ENCODE measurements at places on chromosomes 1 and 21. TPM values are rescaled to one million over a fixed set of nuclear protein-coding genes. Genes with fewer than 3 reads are reported as not detected.

- no peak for DNase-seq
These were observed 72.6 kb upstream of the USP24 start for GRCh38 chr1:55287723-55288122.

DNA sequence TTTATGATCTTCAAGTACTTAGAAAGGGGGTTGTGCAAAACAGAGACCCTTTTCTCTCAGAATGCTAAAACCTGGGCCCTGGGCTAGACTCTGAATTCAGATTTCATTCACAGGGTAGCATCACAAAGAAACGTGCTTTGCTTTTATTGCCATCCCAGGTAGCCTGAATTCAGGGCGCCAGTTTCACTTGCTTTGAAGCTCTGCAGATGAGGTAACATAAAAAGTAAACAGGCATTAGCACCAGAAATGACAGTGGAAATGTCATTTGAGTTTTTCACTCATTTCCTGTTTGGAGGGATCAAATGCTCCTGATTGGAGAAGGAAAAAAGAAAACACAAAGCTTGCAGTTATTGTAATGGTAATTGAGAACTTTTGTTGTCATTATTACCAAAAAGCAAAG is 2.6 kb downstream of the SYPL2 start:
- DNase-seq, result no peak

Gene TTC39A
- total RNA-seq, result 34.9 TPM

DNA sequence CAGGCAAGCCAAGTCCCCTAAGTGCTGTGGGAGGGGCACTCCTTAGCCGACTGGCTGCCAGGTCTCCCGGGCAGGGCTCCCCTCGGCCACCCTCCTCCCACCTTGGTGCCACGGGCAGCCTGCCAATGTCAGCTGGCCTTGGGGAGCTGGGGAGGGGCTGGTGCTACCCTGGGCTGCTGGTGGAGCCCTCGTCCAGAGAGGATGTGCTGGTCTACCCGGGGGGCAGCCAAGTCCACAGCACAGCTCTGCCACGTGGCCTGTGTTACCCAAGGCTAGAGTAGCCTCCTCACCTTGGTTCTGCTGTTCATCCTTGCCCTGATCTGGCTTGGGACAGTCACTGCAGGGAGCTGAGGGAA is 42.9 kb downstream of the CRYAA start:
- DNase-seq, result no peak

GRCh38 chr1:9275161-9275560 is 17.5 kb upstream of the SPSB1 start:
- no peak for DNase-seq

Gene LCE2C
- not detected for total RNA-seq

All from lower lobe of right lung (tissue), 2 donors.